Prostate gland (tissue), 2 donors: ENCODE measurements at places on chromosomes 2 and 18. TPM values are rescaled to one million over a fixed set of nuclear protein-coding genes. Genes with fewer than 3 reads are reported as not detected.

DNA sequence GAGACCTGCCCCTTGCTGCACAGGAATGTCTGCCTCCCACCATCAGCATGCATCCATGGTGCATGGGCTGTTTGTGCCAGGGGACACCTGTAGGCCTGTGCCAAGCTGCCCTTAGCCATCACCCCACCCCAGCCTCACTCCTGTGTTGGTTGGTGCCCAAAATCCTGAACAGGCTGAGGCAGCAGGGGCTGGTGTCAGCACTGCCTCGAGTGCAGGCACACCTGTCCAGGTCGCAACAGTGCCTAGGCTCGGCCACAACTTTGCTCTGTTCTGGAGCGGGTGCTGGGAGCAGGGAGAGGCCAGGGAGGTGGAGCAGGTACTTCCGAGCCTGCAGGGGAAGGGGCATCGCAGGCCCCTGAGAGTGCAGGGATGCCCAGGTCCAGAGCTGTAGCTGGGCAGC lies 69.1 kb downstream of the SRBD1 start:
- no peak for DNase-seq
- H3K4me1 ChIP-seq, result no peaks in the 10 kb centered on the region
- no peak overlapping the region for H3K27ac ChIP-seq

TWSG1 gene
- 32.2 TPM for total RNA-seq

DNA sequence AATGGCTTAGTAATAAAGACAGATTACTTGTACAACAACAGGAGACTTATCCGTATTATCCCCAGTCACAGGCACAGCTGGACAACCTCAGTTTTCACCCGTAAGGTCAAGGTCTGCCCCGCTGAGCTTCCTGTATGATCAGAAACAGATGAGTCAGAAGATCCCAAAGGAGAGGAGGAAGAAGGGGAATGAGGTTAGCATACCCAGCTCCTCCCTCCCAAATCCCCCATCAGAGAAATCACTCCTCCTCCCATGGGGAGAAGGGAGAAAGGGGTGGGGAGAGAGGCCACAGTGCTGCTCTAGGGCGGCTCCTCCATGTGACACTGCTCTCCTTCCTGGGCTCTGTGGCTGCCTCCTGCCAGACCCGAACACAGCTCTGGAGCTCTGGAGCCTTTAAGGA lies 53.8 kb upstream of the SPTBN1 start:
- H3K27me3 ChIP-seq, result no peaks in the 10 kb centered on the region
- no peaks in the 10 kb centered on the region for H3K4me1 ChIP-seq
- no peaks in the 10 kb centered on the region for H3K36me3 ChIP-seq
- no peak for DNase-seq

- no peak overlapping the region for H3K27ac ChIP-seq
- peaks cover 22% of the 10 kb centered on the region for H3K27me3 ChIP-seq
- no peaks in the 10 kb centered on the region for H3K4me1 ChIP-seq
- DNase-seq, result no peak
Observed at GRCh38 chr2:222284466-222284865, 14.3 kb downstream of the PAX3 start.

DNA sequence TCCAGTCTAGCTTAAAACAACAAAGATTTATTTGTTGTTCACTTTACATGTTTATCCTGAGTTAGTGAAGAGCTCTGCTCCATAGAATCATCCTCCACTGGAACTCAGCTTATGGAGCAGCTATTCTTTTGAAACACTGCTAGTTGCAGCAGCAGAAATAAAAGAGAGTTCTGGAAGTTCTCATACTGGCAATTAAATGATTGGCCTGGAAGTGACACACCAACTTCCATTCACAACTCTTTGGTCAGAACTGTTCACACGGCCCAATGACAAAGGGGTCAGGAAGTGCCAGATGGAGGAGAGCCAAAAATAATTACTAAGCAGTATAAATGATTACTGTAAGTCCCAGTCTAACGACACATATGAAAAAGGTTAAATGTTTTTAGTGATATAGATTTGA lies 39.1 kb downstream of the FBXO11 start:
- no peaks in the 10 kb centered on the region for H3K27me3 ChIP-seq
- no peak for DNase-seq
- no peak overlapping the region for H3K27ac ChIP-seq
- H3K36me3 ChIP-seq, result no peaks in the 10 kb centered on the region
- H3K4me1 ChIP-seq, result no peaks in the 10 kb centered on the region

DNA sequence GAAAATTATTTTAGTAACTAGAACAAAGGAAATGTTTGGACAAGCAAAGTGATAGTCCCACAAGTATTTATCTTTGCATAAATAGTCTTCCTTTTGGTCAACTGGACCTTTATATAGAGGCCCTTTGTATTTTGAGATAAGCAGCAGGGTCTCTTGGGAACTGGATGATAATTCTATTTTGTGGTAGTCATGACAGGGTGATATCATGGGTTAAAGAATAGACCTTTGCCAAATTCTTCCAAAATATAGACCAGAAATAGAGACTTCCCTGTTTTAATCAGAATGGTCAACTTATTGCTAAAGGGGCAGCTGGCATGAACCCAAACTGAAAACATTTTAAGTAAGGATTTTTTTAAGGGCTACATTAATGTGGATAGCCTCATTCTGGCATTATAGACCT lies 10.5 kb downstream of the PLEK start:
- H3K27me3 ChIP-seq, result no peaks in the 10 kb centered on the region
- H3K4me3 ChIP-seq, result no peak overlapping the region
- no peak overlapping the region for H3K27ac ChIP-seq
- DNase-seq, result no peak
- H3K36me3 ChIP-seq, result no peaks in the 10 kb centered on the region

TMEM163 gene
- total RNA-seq, result 23.1 TPM

GRCh38 chr18:23631746-23632145 lies 31.0 kb downstream of the ANKRD29 start:
- no peak overlapping the region for H3K4me3 ChIP-seq
- no peaks in the 10 kb centered on the region for H3K27me3 ChIP-seq
- H3K36me3 ChIP-seq, result no peaks in the 10 kb centered on the region

GRCh38 chr2:109654326-109655050 lies 40.3 kb downstream of the SOWAHC start:
- H3K4me3 ChIP-seq, result no peak overlapping the region
- no peaks in the 10 kb centered on the region for H3K27me3 ChIP-seq
- H3K36me3 ChIP-seq, result no peaks in the 10 kb centered on the region
- no peak overlapping the region for H3K27ac ChIP-seq

DNA sequence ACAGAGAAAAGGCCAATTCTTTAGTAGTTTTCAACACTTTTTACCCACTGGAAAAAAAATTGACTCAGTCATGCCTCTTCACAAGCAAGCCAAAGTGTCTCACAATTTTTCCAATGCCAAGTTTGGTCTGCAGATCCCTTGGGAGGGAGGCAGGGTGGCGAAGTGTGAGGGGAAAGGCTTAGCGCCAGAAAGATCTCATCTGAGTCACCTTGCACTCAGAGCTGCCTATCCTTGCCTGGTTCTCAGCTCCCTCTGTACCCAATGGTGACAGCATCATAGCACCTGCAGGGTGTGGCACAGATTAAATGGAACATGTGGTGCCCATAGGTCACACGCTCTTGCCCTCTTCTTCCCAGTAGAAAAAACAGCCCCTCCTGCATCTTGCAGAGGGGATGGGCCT lies 55.2 kb upstream of the GYPC start:
- no peak overlapping the region for H3K27ac ChIP-seq
- H3K27me3 ChIP-seq, result no peaks in the 10 kb centered on the region

DNA sequence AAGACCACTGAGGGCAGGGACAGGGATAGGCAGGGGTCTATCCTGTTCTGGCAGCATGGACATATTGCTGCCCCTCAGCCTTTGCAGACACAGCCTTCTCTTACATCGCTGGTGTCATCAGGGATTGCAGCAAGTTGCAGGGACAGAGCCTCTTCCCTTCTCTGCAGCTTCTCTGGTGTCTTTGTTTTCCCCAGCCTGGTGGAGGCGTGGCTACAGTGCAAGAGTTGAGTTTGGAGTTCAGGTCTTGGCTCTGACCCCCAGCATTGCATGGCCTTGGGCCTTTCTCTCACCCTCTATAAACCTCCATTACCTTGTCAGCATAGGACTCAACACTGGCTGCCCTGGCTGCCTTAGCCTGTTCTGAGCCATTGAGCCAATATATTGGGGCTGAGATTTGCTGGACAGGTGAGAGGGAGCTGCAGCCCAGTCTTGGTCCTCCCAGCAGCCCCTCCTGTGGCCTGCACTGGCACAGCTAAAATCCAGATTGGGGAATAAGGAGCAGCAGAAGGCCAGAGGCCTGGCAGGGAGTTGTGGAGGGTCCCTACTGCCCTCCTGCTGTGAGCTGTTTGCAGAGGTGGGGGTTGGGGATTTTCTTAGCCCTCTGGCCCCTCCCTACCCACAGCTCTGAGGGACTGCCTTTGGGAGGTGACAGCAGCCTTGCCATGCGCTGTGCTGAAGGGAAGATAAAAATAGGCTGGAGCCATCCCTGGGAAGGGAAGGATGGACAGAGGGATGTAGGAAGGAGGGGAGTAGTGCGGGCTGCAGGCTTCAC lies 22.8 kb downstream of the EHD3 start:
- no peaks in the 10 kb centered on the region for H3K27me3 ChIP-seq
- H3K36me3 ChIP-seq, result no peaks in the 10 kb centered on the region
- H3K27ac ChIP-seq, result no peak overlapping the region
- no peak for DNase-seq
- no peaks in the 10 kb centered on the region for H3K4me1 ChIP-seq

DNA sequence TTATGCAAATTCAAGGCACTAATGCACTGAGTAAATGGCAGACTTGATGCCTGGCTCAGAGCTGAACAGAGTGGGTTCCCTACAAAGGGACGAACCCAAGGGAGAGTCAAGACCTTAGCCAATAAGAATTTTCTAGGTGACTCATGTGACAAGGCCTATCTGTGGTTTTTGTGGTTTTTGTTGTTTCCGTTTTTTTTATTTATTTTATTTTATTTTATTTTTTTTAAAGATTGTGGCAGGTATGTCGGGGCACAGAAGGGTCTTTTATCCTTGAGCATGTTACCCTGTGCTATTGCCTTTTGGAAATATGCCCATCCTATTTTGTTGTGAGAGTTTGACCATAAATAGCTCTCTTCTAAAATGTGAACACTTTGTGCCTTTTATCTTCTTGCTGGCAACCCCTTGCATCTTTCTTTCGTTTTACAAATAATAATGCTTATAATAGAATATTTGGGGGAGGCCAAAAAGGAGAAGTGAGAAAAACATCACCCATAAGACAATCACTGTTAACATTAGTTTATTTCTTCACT lies 113.4 kb upstream of the AQP4 start:
- H3K27me3 ChIP-seq, result no peaks in the 10 kb centered on the region
- DNase-seq, result no peak
- H3K36me3 ChIP-seq, result no peaks in the 10 kb centered on the region
- H3K4me1 ChIP-seq, result no peaks in the 10 kb centered on the region

GRCh38 chr2:101958061-101958460 lies 33.7 kb upstream of the IL1R2 start:
- H3K27ac ChIP-seq, result no peak overlapping the region
- no peak overlapping the region for H3K4me3 ChIP-seq

- H3K36me3 ChIP-seq, result no peaks in the 10 kb centered on the region
- peak overlapping the region; percentile 35 for H3K27ac ChIP-seq
- no peak overlapping the region for H3K4me3 ChIP-seq
- peak; percentile 33 for DNase-seq
Observed at GRCh38 chr2:224268441-224268840, 133.5 kb downstream of the FAM124B start.

GRCh38 chr2:239296020-239296932 lies 104.5 kb downstream of the HDAC4 start:
- DNase-seq, result no peak
- no peaks in the 10 kb centered on the region for H3K27me3 ChIP-seq
- no peak overlapping the region for H3K4me3 ChIP-seq
- no peaks in the 10 kb centered on the region for H3K36me3 ChIP-seq

CDH7 gene
- total RNA-seq, result 1.0 TPM

GRCh38 chr2:207467716-207468347 lies 61.9 kb upstream of the CREB1 start:
- DNase-seq, result no peak
- H3K4me3 ChIP-seq, result no peak overlapping the region
- H3K27ac ChIP-seq, result no peak overlapping the region
- H3K4me1 ChIP-seq, result no peaks in the 10 kb centered on the region
- H3K36me3 ChIP-seq, result no peaks in the 10 kb centered on the region
